Activated naive CD4-positive, alpha-beta T cell treated with anti-CD3 and anti-CD28 coated beads, Interleukin-2, amount 10 ng/mL, durations not matched to agents 5 hours and 36 hours (primary cell): ENCODE measurements at places on chromosomes 2 and 18. TPM values are rescaled to one million over a fixed set of nuclear protein-coding genes. Genes with fewer than 3 reads are reported as not detected.

Gene C1QL2
- not detected for total RNA-seq

Gene PDE1A
- total RNA-seq: not detected

Gene GREB1
- 0.43 TPM for total RNA-seq

Gene NCKAP1
- 0.15 TPM for total RNA-seq

Gene PLGLB2
- total RNA-seq: 1.6 TPM

Gene HOXD4
- total RNA-seq: not detected

Gene SERPINB13
- total RNA-seq: not detected

Gene DLGAP1
- 0.05 TPM for total RNA-seq

Gene SLC9A4
- total RNA-seq: 0.10 TPM

Gene SAG
- total RNA-seq: 0.55 TPM

Gene CHRNG
- total RNA-seq: not detected

Gene MEIS1
- not detected for total RNA-seq

Gene FAM237A
- total RNA-seq: not detected

Gene ALKAL2
- total RNA-seq: not detected

Gene TMEM37
- total RNA-seq: not detected

Gene TFPI
- not detected for total RNA-seq

Gene DYSF
- not detected for total RNA-seq

Gene SH3RF3
- 0.43 TPM for total RNA-seq

Gene NRP2
- 18.1 TPM for total RNA-seq

Gene SERPINB7
- not detected for total RNA-seq
